ENCODE measurements at places on chromosomes 5 and 9.

GRCh38 chr5:173015598-173016455 lies 32.3 kb downstream of the ATP6V0E1 start:
- DNase-seq = no peak

GRCh38 chr9:1253064-1253979 lies 203.2 kb downstream of the DMRT2 start:
- DNase-seq = no peak

GRCh38 chr5:33934176-33934575 lies 2.0 kb upstream of the RXFP3 start:
- DNase-seq = no peak

- DNase-seq = no peak
These were observed 93.2 kb downstream of the FSTL4 start for GRCh38 chr5:133519191-133519590.

- DNase-seq = no peak
These were observed 181.5 kb upstream of the PIK3R1 start for GRCh38 chr5:68033961-68034571.

DNA sequence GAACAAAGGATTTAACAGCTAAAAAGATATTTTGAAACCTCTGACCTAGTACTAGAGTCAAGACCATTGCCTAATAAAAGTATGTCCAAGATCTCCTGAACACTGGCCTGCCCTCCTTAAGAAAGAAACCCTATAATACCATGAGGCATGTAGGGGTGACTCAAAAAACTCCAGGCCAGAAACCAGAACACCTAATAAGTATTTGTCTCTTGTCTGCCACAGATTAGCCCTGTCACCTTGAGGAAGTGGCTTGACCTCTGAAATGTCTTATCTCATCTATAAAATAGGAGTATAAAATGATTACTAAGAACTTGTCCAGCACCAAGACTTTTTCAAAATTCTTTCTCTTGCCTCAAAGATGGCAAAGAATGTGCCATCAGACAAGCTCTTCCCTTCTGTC lies 125.5 kb upstream of the RASGRF2 start:
- no peak for DNase-seq

GRCh38 chr5:150789943-150790611 lies 11.5 kb downstream of the SMIM3 start:
- DNase-seq = peak; percentile 67

GRCh38 chr5:171906066-171906570 lies 100.3 kb downstream of the FBXW11 start:
- DNase-seq = no peak

DNA sequence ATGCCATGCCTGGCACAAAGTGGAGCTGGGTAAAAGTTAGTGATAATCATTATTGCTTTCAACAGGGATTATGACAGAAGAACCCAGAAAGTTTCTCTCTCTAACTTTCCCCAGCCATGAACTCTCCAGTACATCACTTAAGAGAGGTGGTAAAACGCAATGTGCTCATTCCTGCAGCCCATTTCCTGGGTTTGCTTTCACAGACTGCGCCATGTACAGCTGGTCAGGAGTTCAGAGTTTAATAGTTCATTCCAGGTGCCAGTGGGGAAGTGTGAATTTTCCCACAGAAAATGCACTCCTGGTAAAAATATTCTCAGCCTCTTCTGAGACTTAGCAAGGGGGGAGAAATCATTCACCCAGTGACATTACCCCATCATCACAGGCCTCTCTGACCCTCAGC lies 35.5 kb downstream of the ADAM19 start:
- no peak for DNase-seq

DNA sequence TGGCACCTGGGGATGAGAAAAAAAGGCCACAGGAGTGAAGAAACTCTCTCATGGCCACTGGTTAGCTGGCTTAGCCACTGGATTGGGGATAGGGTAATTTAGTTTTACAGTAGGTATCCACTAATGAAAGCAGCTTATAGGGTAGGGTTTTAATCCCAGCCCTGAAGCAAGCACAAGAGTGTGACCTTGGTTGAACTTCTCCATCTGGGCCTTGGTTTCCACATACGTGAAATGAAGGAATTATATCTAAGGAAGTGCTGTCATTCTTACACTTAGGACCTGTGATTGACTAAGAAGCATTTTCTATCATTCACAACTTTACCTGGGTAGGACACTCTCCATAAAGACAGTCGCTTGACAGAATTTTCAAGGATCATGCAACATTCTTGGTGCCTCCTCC lies 49.6 kb downstream of the FAT2 start:
- DNase-seq = no peak

DNA sequence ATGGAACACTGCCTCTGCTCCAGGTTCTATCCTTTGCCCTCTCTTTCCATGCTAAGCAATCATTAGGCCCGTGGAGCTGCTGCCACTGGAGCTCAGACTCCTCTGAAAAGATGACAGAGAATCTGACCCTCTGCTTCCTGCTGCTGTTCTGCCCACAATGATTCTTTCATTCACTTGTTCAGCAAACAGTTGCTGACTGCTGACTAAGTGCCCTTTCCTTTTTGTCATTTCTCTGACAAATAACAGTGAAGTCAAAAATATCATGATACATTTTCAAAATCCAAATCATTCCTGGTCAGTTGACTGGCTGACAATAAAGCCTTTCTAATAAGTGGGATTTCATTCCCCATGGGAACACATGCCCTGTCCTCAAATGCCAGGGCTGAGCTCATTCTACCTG lies 110.1 kb downstream of the SIL1 start:
- DNase-seq = no peak

GRCh38 chr9:95459178-95459577 lies 57.6 kb downstream of the PTCH1 start:
- no peak for DNase-seq

- no peak for DNase-seq
These were observed 93.1 kb downstream of the C9orf152 start for GRCh38 chr9:110114859-110115201.

- DNase-seq = no peak
These were observed 91.7 kb downstream of the TENT4A start for GRCh38 chr5:6804766-6805501.

GRCh38 chr9:125826850-125827249 lies 79.7 kb downstream of the PBX3 start:
- DNase-seq = no peak

- DNase-seq = no peak
These were observed 204.1 kb downstream of the ELAVL2 start for GRCh38 chr9:23621924-23622323.

DNA sequence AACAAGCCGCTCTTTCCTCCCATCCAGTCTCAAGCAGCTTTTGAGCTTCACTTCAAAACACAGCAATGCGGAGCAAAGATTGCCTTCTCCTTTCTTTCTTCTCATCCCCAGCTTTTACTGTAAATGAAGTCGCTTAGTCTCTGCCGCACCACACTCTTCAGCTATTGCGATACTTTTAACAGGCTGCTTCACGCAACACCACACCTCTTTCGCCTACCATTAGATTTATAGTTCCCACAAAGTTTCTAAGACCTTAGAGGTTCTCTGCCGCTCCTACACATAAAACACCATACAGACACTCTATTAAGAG lies 711 bp downstream of the PGGT1B start:
- DNase-seq = no peak

DNA sequence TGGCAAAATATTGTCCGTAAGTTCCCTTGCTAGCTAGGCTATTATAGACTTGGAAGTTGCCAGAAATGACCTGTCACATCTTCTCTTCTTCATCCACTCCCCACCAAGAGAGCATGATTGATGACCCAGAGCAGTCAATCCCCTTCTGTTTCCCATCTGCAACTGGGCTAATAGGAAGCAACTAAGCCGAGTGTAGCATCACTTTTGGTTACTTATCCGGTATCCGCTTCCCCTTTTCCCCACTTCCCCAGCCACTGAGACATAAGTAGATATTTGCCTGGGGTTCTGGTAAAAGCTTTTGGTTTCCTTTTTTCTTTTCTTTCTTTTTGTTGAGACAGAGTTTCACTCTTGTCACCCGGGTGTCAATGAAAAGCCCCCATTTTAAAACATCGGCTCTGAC lies 29.4 kb upstream of the LIFR start:
- no peak for DNase-seq

DNA sequence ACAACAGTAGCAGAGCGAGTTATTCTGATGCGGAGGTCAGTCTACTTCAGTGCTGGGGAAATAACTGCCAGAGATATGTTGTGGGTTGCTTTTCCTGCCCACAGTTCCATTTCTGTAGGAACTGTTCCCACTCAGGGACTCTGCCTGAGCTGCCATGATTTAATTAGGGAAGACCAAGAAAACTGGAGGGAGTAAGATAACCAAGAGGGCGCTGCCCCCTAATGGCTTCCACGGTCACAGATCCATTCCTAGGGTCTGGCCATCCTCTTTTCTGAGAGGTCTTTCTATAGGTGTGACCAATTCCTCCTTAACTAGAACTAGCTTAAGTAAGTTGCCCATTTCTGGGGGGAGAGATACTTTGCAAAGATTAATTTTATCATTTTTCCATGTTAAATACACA lies 125.9 kb downstream of the APBA1 start:
- no peak for DNase-seq

DNA sequence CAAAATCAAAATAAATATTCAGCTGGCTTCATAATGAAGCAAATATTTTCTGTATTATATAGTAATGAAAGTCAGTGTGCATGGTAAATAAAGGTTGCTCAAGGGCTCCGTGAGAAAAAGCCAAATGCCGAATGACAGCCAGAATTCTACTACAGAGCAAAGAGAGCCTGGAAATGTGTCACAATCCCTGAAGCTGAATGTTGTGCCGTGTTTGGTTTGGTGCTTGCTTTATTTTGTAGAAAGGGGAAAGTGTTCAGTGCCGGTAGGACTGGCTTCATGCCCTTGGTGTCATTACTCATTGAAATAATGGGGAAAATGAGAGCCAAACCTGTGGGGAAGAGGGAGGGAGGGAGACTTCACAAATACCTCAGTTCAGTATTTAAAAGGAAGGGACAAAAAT lies 26.8 kb upstream of the ADAMTSL1 start:
- DNase-seq = no peak
